Uterus (tissue), 4 donors: ENCODE measurements at places on chromosomes 11 and 22. TPM values are rescaled to one million over a fixed set of nuclear protein-coding genes. Genes with fewer than 3 reads are reported as not detected.
A peak's percentile ranks its signal among the peaks of the same experiment; 100 is the strongest.

The LAMTOR1 gene
- total RNA-seq: 115 TPM

DNA sequence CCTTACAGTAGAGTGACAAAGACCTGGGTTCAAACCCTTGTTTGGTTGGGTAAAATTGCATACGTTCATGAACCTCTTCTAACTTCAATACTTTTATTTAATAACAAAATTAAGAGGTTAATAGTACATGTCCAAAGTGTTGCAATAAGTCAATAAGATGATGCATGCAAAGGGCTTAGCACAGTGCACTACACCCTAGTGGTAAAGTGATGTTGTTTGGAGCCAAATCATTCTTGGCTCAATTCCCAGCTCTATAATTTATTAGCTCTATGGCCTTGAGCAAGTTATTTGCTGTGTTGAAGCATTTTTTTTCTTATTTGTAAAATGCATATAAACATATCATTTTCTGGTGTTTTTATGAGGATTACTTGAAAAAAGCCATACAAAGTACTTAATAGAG lies 945.3 kb downstream of the LRRC4C start:
- no peaks in the 10 kb centered on the region for H3K36me3 ChIP-seq
- no peak overlapping the region for H3K27ac ChIP-seq
- no peaks in the 10 kb centered on the region for H3K4me1 ChIP-seq
- no peaks in the 10 kb centered on the region for H3K27me3 ChIP-seq

The GAL3ST3 gene
- total RNA-seq: 0.26 TPM

The TSGA10IP gene
- total RNA-seq: not detected

The SF3A1 gene
- 19.5 TPM for total RNA-seq

The KRTAP5-2 gene
- total RNA-seq: not detected

The HEPHL1 gene
- not detected for total RNA-seq

The FADS2 gene
- total RNA-seq: 61.0 TPM

DNA sequence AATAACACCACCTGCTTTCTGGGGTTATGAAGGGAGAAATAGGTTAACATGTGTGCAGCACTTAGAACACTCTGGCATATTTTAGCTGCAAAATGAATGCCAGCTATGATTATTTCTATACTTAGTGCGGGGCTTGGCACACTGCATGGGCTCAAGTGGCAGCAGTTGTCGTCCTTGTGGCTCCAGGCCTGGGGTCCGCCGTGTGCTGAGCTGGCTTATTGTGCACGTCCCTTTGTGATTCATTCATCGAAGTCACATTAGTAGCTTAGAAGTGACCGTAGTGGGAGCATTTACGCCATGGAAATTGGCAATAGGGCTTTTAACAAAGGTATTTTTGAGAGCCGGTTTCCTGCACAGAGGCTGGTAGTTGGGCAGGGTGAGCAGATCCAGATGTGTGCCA lies 4.2 kb downstream of the RASD2 start:
- no peaks in the 10 kb centered on the region for H3K4me1 ChIP-seq
- H3K27ac ChIP-seq: no peak overlapping the region
- no peak overlapping the region for H3K4me3 ChIP-seq
- no peaks in the 10 kb centered on the region for H3K27me3 ChIP-seq
- H3K36me3 ChIP-seq: no peaks in the 10 kb centered on the region

GRCh38 chr11:119324189-119324588 lies 7.3 kb upstream of the MCAM start:
- peak overlapping the region; percentile 67 for H3K27ac ChIP-seq
- H3K36me3 ChIP-seq: no peaks in the 10 kb centered on the region
